ENCODE measurements at places on chromosomes 13 and 19.
A peak's percentile ranks its signal among the peaks of the same experiment; 100 is the strongest.

- no peaks in the 10 kb centered on the region for H3K4me1 ChIP-seq
- H3K27ac ChIP-seq = no peak overlapping the region
- H3K4me3 ChIP-seq = no peak overlapping the region
- no peaks in the 10 kb centered on the region for H3K27me3 ChIP-seq
Measured at GRCh38 chr13:46168341-46168740, 13.6 kb downstream of the LCP1 start.

- H3K4me3 ChIP-seq = no peak overlapping the region
- no peak for DNase-seq
- H3K27me3 ChIP-seq = no peaks in the 10 kb centered on the region
- no peaks in the 10 kb centered on the region for H3K4me1 ChIP-seq
- H3K27ac ChIP-seq = no peak overlapping the region
Measured at GRCh38 chr13:93577105-93577504, 350.5 kb downstream of the GPC6 start.

DNA sequence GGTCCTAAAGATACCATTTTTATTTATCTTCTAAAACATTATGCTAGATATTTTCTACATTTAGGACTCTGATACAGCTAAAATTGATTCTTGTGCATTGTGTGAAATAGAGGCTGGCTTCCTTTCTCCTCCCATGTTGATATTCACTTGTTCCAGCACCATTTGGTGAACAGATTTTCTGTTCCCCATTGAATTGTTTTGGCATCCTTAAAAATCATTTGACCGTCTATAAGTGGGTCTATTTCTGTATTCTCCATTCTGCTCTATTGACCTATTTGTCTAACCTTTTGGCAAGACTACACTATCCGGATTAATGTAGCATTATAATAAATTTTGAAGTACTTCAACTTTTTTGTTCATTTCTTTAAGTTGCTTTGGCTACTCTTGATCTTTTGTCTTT, 2689.2 kb downstream of the PCDH9 start:
- H3K36me3 ChIP-seq = no peaks in the 10 kb centered on the region
- H3K4me3 ChIP-seq = no peak overlapping the region
- H3K4me1 ChIP-seq = no peaks in the 10 kb centered on the region
- no peak overlapping the region for H3K27ac ChIP-seq
- H3K27me3 ChIP-seq = no peaks in the 10 kb centered on the region

- no peak for DNase-seq
- no peak overlapping the region for H3K27ac ChIP-seq
- H3K4me1 ChIP-seq = no peaks in the 10 kb centered on the region
- no peaks in the 10 kb centered on the region for H3K36me3 ChIP-seq
- H3K27me3 ChIP-seq = no peaks in the 10 kb centered on the region
- H3K4me3 ChIP-seq = no peak overlapping the region
Measured at GRCh38 chr13:99662678-99663077, 161.4 kb downstream of the TM9SF2 start.

DNA sequence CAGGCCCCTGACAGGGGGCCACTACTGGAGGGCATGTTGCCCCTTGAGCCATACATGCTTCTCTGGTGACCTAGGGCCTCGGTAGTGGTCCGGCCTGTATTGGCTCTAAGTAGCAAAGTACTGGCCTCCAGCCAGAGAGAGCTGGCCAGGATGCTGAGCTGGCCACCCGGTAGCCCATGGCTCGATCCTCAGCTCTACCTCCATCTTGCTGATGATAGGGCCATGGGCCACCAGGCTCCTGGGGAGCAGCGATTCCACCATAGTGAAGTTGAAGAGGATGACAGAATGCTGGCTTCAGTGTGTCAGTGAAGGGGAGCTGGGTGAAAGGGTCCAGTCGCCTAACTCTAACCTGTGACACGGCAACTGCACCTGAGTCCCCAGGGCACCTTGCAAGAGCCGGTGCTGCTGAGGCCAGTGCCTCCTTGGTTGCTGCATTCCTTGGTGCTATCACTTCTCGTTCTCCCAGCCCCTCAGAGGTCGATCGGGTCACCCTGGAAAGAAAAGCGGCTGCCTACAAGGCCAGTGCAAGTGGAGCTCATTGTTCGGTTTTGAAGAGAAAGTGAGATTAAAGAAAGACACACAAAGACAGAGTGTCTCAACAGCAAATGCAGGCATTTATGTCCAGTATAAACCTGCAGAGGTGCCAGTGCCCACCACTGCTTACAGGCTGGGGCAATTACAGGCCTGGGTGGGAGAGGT, 5.0 kb downstream of the FPR3 start:
- peak overlapping the region; percentile 65 for H3K27ac ChIP-seq
- no peak for DNase-seq
- H3K4me3 ChIP-seq = no peak overlapping the region
- no peaks in the 10 kb centered on the region for H3K36me3 ChIP-seq
- no peaks in the 10 kb centered on the region for H3K27me3 ChIP-seq

GRCh38 chr19:2609389-2610116, 92.9 kb downstream of the GNG7 start:
- no peaks in the 10 kb centered on the region for H3K4me1 ChIP-seq
- no peak for DNase-seq
- H3K36me3 ChIP-seq = no peaks in the 10 kb centered on the region
- no peak overlapping the region for H3K4me3 ChIP-seq
- no peaks in the 10 kb centered on the region for H3K27me3 ChIP-seq

DNA sequence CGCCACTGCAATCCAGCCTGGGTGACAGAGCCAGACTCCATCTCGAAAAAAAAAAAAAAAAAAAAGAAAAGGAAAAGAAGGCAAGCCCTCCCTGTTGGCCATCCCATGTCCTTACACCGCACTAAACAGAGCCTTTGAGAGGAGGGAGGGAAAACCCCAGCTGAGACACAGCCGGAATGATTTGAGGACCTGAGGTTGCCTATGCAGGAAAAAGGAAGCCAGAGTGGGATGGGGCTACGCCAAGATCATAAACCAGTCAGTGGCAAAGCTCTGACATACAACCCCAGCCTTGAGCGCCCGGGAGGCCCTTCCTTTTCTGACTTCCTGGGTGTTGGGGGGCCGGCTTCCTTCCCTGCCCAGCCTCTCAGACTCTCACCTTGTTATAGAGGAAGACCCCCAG, 12.5 kb upstream of the CHERP start:
- H3K4me3 ChIP-seq = no peak overlapping the region
- H3K27ac ChIP-seq = no peak overlapping the region
- DNase-seq = no peak
- H3K4me1 ChIP-seq = no peaks in the 10 kb centered on the region

- H3K36me3 ChIP-seq = peaks cover 40% of the 10 kb centered on the region
- no peaks in the 10 kb centered on the region for H3K27me3 ChIP-seq
- peaks cover 4% of the 10 kb centered on the region for H3K4me1 ChIP-seq
- DNase-seq = no peak
Measured at GRCh38 chr13:113500530-113501265, 10.2 kb upstream of the DCUN1D2 start.

Measured in fibroblast of lung (primary cell).